ENCODE measurements at places on chromosomes 3 and 15.

DNA sequence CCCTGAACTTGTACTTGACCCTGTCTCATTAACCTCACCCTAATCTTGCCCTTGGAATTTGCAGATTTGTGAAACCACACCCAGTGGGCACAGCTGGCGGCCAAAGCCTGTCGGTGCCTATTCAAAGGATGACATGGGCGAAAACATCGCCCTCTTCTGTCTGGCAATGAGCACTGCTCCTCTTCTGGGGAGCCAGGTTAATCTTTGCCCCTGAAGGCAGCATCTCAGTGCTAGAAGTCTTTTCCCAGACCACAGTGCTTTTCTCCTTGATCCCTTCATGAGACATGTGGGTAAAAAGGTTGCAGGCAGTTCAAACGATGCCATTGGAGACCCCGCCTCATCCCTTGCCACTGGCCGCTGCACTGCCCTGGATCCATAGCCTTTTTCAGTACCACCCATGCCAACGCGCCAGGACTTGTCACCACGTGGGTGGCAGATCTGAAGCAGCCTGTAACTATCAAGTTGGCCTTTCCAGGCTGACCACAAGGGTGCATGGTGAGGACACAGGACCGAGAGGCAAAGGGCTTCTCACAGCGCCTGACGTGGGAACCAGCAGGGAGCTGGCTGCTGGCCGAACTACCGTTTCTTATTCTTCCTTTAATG is 6.5 kb upstream of the DNASE1L3 start:
- peak; percentile 47 for DNase-seq

DNA sequence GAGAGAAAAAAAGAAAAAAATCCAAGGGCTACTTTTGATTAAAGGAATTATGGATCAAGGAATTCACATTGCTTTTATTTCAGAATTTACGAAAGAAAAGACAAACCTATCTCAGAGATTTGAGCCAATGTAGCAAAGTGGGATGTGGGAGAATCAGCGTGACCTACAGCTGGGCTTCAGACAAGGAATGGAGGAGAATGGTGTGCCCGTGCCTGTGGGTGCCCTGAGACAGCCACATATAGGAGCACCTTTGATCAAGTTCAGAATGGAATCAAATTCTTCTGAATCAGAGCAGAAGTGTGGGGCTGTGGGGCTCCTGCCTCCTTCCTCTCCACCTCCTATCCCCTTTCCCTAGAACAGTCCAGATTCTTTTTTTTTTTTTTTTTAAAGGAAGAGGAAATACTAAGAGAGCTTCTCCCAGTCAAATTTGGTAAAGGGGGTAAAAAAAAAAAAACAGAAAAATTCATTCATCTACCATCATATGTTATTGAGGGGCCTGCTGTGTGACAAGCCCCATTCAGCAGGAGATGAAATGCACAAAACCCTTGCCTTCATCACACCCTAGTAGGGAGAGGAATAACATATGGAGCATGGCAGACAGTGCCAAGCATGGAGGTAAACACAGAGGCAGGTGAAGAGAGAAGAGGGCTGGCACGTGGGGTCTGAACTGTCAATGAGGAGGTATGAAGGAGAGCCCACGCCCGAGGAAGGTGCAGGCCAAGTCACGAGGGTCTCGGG is 25.0 kb upstream of the MUSTN1 start:
- DNase-seq = no peak

- no peak for DNase-seq
Observed at GRCh38 chr3:77500721-77501120, 460.8 kb downstream of the ROBO2 start.

- no peak for DNase-seq
Observed at GRCh38 chr3:134035836-134036235, 6.1 kb upstream of the SLCO2A1 start.

- no peak for DNase-seq
Observed at GRCh38 chr3:122677216-122677615, 3.4 kb upstream of the PARP14 start.

GRCh38 chr3:5638550-5638949 is 451.0 kb downstream of the EDEM1 start:
- DNase-seq = no peak

DNA sequence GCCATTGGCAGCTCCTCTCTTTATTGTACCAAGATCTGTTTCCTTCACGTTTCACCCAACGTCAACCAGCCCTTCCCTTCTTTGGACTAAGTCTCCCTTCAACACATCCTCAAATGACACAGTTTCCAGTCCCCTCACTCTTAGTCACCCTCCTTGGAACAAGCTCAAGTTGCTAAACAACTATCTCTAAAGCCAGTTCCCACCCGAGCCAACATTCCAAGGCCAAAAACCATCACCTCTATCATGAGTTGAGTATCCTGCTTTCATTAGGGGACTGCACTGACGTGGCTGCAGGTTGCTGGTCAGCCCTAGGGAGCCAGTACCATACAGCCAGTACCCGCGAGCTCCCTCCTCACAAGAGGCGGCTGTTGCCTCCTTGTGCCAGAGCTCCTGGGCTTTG is 73.8 kb downstream of the LIPC start:
- DNase-seq = no peak

DNA sequence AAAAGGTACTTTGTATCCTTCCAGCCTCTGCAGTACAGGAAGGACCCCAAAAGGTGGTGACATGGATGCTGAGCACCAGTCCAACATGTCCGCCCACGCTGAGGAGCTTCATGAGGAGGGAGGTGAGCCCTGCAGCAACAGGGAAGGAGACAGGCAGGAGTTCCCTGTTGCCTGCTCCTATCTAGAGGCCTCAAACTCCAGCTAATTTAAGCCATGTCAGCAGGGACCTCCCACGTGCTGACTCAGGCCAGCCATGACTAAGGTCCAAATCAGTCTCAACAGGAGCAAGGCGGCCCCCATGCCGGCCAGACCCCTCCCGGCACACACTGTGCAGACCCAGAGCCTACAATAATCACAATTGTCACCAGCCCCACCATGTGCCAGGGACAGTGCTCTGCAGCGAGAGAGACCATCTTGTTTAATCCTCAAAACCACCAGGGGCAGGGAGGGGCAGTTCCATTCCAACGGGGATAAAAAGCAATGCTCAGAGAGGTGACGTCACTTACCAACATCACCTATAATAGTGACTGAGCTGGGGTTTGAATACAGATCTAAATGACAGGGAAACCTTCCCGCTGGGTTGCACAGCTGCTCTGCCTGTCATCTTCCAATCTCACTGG is 54.5 kb upstream of the GATA2 start:
- DNase-seq = no peak

DNA sequence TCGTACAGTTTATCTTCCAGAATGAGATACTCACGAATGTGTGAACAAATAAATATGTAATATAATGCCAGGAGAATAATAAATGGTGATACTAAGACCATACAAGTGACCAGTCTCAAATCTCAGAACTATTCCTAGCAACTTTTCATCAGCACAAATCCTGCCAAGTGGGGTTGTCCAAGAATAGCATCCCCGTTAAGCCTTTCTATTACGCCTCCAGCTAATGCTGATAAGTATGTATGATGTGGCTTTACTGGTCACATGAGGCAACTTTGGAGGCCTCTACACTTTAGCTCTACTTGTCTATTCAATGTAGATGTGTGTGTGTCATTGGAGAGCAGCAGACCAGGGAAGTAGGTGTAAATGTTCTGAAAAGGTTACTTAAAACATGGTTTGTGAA is 129.5 kb downstream of the KCNMB2 start:
- DNase-seq = no peak

DNA sequence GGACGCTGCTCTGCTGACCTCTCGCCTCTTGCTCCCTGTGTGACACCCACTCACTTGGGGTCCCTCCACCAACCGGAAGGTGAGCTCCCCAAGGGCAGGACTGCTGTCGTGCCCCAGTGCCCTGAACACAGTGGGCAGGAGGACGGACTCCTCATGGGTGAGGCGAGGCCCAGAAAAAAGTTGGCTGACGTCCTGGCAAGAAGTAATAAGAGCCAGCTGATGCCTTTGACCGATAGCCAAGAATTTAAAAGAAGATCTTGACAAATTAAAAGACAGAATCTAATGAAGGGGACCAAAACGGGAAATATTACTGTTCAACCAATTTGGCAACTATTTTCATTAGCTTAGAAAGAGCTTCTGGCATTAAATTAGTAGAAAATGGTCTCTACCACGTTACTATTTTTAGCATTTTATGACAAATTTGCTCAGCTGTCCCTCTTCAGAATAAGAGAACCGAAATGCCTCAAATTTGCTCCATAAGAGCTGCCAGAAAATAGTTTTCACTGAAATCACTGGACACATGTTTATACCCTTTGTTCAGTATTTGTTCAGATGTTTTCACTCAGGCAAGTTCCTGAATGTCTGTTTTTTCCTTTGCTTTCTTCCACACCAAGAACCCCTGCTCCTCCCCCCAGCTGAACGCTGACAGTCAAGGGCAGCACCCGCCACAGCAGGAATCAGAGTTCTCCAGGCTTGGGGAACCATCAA is 60.5 kb downstream of the XXYLT1 start:
- no peak for DNase-seq

- no peak for DNase-seq
Observed at GRCh38 chr15:67504796-67505195, 16.1 kb upstream of the C15orf61 start.

DNA sequence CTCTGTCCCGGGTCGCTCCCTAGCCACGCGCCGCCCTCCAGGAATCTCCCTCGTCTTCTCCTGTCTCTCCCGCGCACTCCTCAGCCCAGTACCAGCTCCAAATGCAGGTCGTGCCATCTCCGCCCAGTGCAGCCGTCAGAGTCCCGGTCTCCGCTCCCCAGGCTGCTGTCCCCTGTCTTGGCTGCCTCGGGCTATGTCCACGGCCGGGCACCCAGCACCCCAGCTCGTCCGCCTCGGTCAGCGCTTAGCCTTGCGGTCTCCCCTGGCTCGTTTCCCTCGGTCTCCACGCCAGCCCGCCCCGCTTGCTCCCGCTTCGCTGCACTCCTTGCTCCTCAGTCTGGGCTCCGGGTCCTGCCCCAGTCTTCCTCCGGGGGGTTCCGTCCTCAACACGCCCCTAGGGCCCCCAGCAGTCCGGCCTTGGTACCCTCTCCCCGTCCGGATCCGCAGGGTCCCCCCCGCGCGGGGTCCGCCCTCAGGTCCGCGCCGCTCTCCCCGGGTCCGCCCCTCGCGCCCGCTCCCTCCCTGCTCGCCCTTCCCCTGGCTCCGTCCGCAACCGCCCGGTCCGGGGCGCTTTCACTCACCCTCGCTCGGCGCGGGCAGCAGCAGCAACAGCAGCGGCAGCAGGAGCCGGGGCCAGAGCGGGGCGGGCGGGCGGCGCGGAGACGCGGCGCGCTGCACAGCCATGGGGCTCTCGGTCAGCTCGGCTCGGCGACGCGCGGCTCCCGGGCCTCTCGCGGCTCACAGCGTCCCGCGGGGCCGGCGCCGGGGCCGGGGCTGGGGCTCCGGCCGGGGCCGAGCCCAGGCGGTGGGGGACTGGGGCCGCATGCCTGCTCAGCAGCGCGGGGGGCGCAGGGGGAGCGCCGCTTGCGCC is 462 bp downstream of the IGDCC3 start:
- no peak for DNase-seq

- no peak for DNase-seq
Observed at GRCh38 chr3:133271539-133271938, 128.3 kb upstream of the BFSP2 start.

DNA sequence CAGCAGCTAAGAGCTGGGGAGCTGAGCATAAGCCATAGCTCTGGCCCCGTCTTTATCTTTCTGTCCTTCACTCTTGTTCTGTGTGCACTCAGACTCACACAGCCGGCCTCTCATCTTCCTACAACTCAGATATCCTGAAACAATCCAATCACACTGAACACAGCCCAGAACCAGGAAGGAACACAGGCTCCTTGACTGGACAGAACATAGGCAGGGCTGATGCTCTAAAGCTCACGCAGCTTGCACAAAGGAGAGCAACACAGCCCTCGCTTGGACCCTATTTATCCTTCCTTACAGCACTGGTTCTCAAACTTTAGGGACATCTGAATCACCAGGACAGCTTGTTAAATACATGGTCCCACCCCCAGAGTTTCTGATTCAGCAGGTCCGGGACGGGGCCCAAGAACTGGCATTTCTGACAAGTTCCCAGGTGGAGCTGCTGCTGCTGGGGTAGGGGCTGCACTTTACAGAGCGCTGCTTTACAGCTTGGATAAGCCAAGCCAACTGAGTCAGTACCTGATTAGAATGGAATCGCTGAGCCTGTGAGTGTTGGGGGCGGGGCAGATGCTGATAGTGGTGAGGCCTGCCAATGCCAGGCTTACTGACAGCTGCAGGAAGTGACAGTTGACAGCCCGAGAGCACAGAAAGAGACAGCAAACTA is 65.1 kb downstream of the MRPL46 start:
- DNase-seq = peak; percentile 11

- no peak for DNase-seq
Observed at GRCh38 chr3:190429681-190430080, 20.0 kb downstream of the TMEM207 start.

DNA sequence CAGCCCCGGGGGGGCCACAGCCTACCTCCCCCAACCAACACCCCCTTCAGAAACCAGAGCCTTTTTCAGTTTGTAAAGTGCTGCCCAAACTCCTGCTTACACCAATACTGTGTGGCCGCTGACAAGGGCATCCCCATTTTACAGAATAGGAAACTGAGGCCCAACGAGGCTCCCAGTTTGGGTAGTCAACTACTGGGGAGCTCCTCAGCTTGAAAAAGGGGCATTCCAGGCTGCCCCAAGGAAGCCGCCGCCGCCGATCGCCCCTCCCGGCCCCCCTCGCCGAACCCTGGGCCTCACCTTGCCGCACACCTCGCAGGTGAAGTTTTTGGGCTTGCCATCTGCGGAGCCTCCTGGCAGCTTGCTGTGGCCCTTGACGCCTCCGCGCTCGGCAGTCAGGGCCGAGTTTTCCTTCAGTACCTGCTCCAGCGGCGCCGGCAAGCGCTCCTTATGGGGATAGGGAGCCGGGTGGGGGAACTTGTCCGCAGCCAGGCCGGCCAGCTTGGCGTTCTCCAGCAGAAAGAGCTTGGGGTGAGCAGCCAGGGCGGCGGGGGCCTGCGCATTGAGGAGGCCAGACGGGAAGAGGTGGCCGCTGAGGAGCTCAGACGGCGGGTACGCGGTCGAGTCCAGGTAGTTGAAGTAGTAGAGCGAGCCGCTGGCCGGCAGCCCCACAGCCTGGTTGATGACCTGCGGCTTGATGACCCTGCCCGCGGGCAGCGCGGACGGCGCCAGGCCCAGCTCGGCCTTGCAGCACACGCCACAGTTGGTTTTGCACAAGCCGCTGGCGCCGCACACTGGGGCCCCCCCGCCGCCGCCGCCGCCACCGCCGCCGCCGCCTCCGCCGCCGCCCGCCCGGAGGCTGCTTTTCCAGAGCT is 1.4 kb downstream of the FEZF2 start:
- no peak for DNase-seq

- DNase-seq = no peak
Observed at GRCh38 chr15:52405856-52406255, 110.3 kb upstream of the MYO5C start.

DNA sequence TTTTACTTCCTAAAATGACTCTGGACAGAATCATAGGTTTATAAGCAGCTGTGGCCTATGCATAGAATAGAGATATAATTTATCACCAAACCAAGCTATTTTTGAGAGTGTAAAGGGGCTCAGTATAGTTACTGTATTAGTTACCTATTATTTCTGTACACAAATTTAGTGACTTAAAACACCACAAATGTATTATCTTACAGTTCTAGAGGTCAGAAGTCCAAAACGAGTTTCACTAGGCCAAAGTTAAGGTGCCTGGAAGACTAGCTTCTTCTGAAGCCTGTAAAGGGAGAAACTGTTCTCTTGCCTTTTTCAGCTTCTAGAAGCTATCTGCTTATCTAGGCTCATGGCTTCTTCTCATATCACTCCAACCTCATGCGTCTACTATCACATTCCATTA is 30.1 kb downstream of the CCDC54 start:
- DNase-seq = no peak

GRCh38 chr3:153503873-153504272 is 341.8 kb downstream of the RAP2B start:
- no peak for DNase-seq

GRCh38 chr3:196519718-196520082 is 4.6 kb upstream of the SMCO1 start:
- no peak for DNase-seq
